ENCODE measurements at places on chromosomes 1 and 21.

GRCh38 chr21:22725436-22725835 is 1727.2 kb downstream of the NCAM2 start:
- no peak for DNase-seq

- no peak for DNase-seq
These were observed 4.3 kb downstream of the GPR88 start for GRCh38 chr1:100542285-100542684.

- no peak for DNase-seq
These were observed 134.7 kb upstream of the VANGL1 start for GRCh38 chr1:115506924-115507589.

GRCh38 chr1:106937104-106937503 is 119.4 kb upstream of the PRMT6 start:
- DNase-seq = peak; percentile 39

GRCh38 chr1:87560601-87561360 is 232.1 kb downstream of the LMO4 start:
- no peak for DNase-seq

- no peak for DNase-seq
These were observed 235.8 kb downstream of the COL11A1 start for GRCh38 chr1:102872526-102872925.

DNA sequence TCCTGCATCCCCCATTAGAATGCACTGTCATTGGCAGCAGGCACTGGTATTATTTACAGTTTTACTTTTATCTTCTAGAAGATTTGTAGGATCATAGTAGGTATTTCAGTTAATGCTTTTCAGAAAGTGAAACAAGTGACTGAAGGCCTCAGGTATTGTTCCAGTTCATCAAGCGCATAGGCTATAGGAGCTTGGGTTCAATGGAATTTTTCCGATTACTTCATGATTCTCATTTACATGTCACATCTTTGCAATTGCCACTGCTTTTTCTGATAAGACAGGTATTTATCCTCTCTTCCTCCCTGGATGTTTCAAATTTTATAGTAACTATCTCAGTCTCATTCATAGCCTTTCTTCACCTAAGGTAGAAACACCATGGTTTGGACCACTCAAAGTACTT is 161.3 kb downstream of the NTPCR start:
- no peak for DNase-seq

GRCh38 chr1:115086176-115086830 is 3.0 kb downstream of the TSPAN2 start:
- DNase-seq = no peak

DNA sequence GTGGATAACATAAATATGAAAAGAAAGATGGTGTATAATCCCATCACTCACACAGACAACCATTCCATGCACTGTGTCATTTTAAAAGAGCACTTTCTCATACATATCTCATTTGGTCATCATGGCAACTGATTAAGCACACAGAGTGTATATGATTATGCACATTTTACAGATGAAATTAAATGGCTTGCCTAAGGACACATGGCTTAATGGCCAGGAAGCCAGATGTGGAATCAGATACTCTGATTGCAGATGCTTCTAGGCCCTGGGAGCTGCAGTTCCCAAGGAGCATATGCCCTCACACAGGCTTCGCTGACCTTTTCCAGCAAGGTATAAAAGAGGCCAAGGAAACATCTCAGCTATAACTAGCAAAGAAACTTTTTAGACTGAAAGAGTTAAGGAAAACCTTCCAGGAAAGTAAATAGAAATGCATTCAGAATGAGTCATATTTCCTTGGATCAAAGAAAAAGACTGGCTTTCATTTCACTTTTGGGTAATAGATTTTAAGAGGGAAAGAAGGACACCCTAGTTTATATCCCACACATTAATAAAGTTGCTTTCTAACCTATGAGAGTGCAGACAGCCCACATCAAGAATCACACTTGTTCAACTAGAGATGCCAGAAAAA is 19.6 kb upstream of the FAM89A start:
- DNase-seq = no peak

- no peak for DNase-seq
These were observed 20.9 kb upstream of the HSPA13 start for GRCh38 chr21:14403681-14404318.

GRCh38 chr1:42713293-42713692 is 26.7 kb downstream of the CLDN19 start:
- no peak for DNase-seq

DNA sequence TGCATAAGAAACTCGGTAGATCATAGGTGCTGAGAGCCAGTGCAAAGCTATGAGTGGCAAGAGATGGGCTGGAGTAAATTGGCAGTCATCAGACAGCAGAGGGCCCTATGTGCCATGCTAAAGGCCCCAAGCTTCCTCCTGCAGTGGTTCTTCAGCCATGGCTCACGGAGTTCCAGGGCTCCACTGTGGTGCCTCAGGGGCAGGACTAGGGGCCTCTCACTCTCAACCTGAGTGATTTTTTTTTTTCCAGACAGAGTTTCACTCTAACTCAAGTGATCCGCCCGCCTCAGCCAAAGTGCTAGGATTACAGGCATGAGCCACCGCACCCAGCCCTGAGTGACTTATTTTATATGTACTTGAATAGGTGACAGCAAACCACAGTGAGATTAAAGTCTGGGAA is 10.4 kb upstream of the GJA8 start:
- DNase-seq = no peak

DNA sequence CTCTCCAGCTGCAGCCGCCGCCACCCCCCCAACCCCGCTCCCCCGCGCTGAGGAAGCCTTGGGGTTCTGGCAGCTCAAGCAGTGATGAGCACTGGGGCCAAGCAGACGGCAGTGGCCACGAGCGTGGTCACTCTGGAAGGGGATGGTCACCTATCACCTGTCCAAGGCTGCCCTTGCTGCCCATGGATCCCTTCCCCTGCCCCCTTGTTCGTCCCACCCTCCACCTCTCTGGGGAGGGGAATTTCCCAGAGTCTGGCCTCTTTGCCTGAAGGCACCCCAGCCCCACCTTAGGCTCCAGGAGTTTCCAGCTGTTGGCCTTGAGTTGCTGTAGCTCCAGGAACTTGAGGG is 7.2 kb upstream of the SMIM12 start:
- no peak for DNase-seq

DNA sequence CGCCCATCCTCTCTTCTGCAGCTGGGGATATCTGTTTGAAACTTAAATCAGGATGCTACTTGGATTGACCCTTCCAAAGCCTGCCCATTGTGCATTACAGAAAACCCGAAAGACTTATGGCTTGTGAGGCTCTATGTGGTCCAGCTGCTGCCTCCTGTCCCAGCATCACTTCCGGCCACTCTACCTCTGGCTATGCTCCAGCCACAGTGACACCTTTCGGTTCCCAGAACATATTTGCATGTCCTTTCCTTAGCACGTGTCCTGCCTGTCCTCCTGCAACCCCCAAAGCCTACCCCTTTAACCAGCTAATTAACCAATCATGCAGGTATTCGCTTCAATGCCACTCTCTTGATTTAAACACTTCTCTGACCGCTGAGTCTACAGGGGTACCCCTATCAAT is 167.6 kb downstream of the PRDM2 start:
- DNase-seq = no peak

GRCh38 chr1:58695206-58695605 is 4.7 kb downstream of the MYSM1 start:
- DNase-seq = no peak

- DNase-seq = no peak
These were observed 1.5 kb downstream of the CCN1 start for GRCh38 chr1:85581802-85582686.

- DNase-seq = no peak
These were observed 97.3 kb upstream of the DPT start for GRCh38 chr1:168826269-168826668.

GRCh38 chr1:24393892-24394291 is 19.7 kb downstream of the STPG1 start:
- peak; percentile 15 for DNase-seq

- DNase-seq = no peak
These were observed 164.8 kb downstream of the USP25 start for GRCh38 chr21:15894596-15894995.

DNA sequence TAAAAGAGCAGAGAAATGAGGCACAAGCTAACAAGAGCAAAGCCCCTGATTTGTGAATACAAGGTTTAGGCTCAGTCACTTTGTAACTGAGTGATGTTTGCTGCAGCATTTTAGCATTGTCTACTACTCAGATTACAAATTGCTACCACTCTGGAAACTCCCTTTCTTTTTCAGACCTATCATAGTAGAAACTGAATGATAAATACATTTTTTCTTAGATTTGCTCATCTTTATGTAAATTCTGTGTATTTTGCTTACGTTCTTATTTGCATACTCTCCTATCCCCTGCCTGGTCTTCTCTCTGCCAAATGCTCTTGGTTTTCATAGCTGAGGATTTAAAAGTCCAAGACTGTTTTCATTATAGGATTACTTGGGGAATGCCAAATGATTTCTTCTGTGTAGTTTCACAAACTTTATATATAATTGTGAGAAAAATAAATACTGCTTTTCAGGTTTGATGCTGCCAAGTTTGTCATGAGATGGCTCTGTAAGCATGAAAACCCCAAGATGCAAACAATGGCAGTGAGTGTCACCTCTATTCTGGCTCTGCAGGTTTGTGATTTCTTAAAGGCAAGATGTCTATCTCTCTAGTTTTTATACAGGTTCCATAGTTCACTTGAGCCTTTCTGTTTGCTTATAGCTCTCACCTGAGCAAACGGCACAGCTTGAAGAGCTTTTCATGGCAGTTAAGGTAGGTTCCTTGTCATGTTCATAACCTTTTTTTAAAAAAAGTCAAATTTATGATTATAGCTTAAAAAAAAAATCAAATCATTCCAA is 24.7 kb downstream of the ZYG11A start:
- no peak for DNase-seq

GRCh38 chr21:18529254-18529653 is 125.7 kb upstream of the TMPRSS15 start:
- DNase-seq = no peak

- DNase-seq = no peak
These were observed 96.3 kb downstream of the GPATCH2 start for GRCh38 chr1:217534566-217534965.

- DNase-seq = no peak
These were observed 65.8 kb downstream of the HUNK start for GRCh38 chr21:31938330-31939301.

- no peak for DNase-seq
These were observed 20.3 kb upstream of the CXADR start for GRCh38 chr21:17492415-17493168.

GRCh38 chr1:30609336-30609998 is 113.9 kb downstream of the MATN1 start:
- DNase-seq = no peak

GRCh38 chr1:117669572-117669971 is 63.7 kb downstream of the TENT5C start:
- DNase-seq = no peak

- DNase-seq = no peak
These were observed 176.1 kb downstream of the CACNA1E start for GRCh38 chr1:181659321-181659957.

GRCh38 chr1:197907846-197908616 is 5.6 kb downstream of the C1orf53 start:
- DNase-seq = no peak

DNA sequence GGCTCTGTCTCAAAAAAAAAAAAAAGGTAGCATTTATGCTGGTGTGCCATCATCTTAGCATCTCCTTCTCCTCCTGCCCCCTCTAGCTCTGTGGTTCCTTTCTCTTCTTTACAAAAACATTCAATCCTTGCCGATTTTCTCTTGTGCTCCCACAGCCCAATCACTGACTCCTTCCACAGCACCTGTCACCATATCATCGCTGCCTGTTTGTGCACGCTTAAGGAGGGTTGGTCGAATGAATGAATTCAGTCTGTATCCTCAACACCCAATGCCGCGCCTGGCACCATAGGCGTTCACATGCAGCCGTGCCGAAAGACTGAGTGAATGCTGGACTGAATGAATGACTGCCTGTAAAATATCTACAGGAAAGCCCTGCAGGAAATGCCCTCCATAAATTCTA is 7.9 kb downstream of the RNU5D-1 start:
- DNase-seq = no peak

Measured in T1000 (cell line).